ELR (cell line): ENCODE measurements at places on chromosomes 2 and 18.

DNA sequence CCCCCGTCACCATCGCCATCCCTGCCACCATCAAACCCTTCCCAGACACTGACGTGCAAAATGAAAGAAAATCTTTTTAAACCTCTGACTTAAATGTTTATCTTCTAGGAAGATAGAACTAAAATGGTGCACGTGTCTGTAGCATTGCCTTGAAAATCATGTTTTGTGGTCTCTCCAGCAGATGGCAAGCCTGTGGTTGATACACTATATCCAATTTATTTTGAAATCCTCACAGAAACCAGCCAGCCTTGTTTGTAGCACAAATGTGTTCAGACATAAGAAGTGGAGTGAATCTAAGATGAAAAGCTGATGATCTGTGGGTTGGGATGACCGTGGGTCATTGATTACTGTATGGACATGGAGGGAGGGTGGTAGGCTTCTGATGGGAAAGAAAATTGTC lies 436.2 kb upstream of the SMIM21 start:
- no peak for DNase-seq

DNA sequence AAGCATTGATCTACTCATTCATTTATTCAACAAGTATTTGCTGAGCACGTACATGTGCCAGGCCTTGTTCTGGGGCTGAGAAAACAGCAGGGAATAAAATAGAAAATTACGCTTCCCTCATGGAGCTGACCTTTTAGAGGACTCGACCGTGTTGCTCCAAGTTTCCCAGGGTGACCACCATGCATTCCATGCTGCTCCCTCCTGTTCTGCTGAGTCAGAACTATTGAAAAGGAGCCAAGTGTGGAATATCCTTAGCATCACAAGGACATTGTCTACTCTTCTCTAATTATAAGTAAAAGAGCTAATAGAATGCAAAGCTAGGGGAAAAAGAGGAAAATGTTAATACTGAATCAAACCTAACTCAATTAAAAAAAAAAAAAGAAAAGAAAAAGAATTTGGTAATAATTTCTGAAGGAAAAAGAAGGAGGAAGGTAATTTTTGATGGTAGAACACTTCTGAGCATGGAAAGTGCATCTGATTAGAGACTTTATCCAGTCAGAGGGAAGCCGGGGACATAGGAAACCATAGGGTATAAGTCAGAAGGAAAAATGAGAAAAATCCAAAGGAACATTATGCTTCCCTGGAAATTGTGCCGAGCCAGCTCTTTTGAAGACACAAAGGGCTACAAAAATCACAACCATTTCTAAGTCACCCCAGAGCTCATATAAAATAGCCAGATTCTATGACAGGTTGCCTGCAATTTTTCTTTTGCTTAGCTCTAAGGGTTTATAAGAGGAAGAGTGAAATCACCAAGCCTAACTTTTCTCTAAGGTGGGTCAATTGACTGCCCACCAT lies 339.4 kb downstream of the RND3 start:
- no peak for DNase-seq

GRCh38 chr2:11550901-11551568 lies 17.2 kb downstream of the GREB1 start:
- no peak for DNase-seq

DNA sequence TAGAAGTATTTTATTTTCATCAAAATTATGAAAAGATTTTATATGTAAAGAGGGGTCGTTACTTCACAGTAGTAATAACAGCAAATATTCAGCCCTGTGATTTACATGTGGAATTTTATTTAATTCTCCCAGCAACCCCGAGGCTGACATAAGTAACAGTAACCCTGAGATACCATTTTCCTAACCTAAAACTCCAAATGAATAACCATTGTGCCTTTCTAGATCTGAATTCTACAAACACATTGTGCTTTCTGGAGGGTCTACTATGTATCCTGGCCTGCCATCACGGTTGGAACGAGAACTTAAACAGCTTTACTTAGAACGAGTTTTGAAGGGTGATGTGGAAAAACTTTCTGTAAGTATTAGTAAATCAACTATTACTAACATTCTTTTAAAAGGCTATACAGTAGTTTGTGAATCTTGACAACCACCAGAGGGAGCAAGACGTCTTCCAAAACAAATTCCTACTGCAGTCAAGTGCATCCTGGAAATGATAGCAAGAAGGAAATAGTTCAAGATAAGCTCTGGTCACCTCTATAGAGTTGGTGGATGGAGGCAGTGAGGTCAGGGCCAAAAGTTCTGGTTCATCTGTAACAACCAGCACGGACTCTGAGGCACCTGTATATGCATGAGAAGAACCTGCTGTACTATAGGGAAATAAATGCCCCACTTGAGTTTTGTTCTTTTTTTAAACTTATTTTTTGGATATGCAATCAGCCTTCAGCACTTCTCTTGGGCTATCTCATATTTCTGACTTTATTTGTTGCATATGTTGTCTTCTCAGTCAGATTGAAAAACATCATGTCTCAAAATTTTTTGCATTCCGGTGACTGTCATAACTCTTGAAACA lies 37.4 kb downstream of the ACTR2 start:
- DNase-seq, result peak; percentile 83

DNA sequence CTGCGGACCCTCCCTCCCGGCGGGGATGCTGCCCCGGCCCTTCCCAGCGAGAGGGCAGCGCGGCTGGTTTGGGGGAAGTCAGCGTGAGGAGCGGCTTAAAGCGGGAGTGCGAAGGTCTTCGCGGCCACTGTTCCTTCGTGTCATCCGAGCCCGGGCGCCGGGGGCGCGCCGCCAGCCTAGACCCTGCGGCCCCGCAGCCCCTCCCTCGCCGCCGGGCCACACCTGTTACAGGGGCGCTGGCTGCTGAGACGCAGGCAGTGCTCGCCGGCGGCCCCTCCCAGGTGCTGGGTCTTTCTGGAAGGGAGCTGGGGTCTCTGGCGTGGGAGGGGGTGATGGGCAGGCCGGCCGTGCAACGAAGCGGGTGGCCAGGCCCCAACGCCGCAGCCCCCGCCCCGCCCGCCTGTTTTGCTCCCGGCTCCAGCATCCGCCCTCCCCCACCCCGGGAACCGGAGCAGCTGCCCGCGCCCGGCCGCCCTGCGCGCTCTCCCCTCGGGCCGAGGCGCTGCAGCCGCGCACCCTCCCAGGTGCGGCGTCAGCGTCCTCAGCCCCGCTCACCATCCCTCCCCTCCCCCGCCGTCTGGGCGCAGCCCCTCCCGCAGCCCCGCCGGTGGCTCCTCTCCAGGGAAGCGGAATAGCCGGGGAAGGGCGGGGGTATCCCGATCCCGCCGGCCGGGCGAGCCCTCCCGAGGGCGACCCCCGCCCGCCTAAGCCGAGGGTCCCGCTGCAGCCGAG lies 727 bp downstream of the KIF1A start:
- DNase-seq, result no peak

GRCh38 chr2:206718296-206718695 lies at the start of gene DYTN:
Gene DYTN (minus strand): TSS chr2:206718396. CDS start chr2:206718279, 117 bp downstream.
- no peak for DNase-seq

- no peak for DNase-seq
Measured at GRCh38 chr2:181762000-181762399, 81.7 kb upstream of the NEUROD1 start.

DNA sequence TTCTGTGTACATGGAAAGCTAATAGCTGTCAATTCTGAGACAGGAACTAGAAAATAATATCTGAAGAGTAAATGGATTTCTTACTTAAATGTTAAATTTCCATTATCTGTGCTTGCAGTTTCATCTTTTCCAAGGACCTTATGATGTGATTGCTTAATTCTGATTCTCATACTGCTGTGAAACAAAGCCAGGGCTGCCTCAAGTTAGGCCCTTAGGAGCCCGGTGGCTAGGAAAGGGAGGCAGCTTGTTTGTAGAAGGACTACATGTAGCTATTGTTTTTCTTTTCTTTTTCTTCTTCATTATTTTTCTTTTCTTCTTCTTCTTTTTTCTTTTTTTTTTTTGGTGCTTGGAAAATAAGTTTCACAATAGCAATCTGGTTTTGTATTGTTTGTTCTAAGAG lies 50.5 kb downstream of the XRCC5 start:
- no peak for DNase-seq

- DNase-seq, result peak; percentile 71
Measured at GRCh38 chr2:190791347-190791975, 89.2 kb upstream of the GLS start.

GRCh38 chr2:216799873-216800431 lies 59.9 kb downstream of the TNP1 start:
- no peak for DNase-seq

DNA sequence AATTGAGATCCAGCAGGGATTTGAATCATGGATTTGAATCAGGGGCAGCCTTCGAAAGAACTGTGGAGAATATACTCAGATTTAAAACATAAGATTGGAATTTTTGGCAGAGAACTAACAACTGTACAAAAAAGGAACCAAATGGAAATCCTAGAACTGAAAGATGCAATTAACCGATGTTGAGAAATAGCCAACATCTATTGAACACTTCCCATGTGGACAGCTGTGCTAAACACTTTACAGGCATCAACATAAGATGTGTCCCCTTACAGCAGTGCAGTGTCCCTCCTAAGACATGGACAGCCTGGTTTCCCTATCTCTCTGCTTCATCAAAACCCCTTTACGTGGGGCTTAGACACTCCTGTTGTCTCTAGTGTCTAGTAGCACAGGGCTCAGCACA lies 3.7 kb upstream of the IL1RN start:
- no peak for DNase-seq
